Body of pancreas (tissue), 4 donors: ENCODE measurements at places on chromosomes 5 and 9. TPM values are rescaled to one million over a fixed set of nuclear protein-coding genes. Genes with fewer than 3 reads are reported as not detected.

The SPAG8 gene
- total RNA-seq: not detected

GRCh38 chr9:101092922-101093321 lies 64.4 kb downstream of the PLPPR1 start:
- no peak for DNase-seq
- peaks cover 5% of the 10 kb centered on the region for H3K4me1 ChIP-seq
- H3K36me3 ChIP-seq: no peaks in the 10 kb centered on the region
- H3K4me3 ChIP-seq: no peak overlapping the region

DNA sequence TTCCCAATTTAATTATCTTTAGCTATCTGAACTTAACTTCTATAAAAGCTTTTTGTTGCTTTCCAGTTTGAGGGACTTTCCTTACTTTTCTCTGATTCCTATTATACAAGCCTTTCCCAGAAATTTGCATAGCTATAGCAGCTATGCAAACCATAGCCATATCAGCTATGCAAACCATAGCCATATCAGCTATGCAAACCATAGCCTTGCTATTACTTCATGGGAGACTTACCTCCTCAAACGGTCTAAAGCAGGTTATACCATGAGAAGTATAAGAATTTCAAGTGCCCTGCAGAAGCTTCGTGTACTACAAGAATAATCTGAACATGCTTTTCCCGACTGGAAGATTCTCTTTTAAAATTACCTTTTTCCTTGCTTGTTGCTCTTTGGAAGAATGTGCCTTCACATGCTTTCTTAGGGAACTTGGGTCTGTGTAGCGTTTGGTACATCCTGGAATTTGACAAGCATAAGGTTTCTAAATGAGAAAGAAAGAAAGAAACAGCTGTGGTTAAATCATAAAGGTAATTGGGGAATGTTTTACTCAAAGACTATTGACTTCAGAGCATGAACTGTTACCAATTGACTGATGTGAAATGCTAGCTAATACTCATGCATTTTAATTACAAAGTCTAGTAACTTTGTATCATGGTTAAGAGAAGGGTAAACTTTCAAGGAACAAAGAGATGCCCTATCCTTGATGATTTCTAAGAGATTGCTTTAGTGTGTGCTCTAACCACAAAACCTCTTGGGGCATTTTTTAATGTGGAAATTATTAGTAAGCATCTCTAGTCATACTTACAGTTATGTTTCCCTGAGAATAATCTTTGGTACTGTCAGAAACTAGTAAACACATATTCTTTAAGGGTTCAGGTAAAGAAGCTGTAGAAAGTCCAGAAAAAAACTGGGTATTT lies 367.6 kb downstream of the GLIS3 start:
- no peaks in the 10 kb centered on the region for H3K27me3 ChIP-seq
- no peak overlapping the region for H3K4me3 ChIP-seq
- peaks cover 4% of the 10 kb centered on the region for H3K36me3 ChIP-seq
- H3K27ac ChIP-seq: no peak overlapping the region
- DNase-seq: no peak

The GLIPR2 gene
- 1.6 TPM for total RNA-seq

The CAVIN4 gene
- total RNA-seq: not detected

GRCh38 chr9:37386988-37387387 lies 35.5 kb upstream of the GRHPR start:
- H3K4me1 ChIP-seq: no peaks in the 10 kb centered on the region
- H3K27me3 ChIP-seq: no peaks in the 10 kb centered on the region
- no peaks in the 10 kb centered on the region for H3K36me3 ChIP-seq
- no peak overlapping the region for H3K4me3 ChIP-seq

GRCh38 chr9:81239388-81239787 lies 450.0 kb downstream of the TLE1 start:
- H3K27me3 ChIP-seq: no peaks in the 10 kb centered on the region
- DNase-seq: no peak
- H3K4me1 ChIP-seq: no peaks in the 10 kb centered on the region
- no peak overlapping the region for H3K27ac ChIP-seq
- no peaks in the 10 kb centered on the region for H3K36me3 ChIP-seq
- no peak overlapping the region for H3K4me3 ChIP-seq

The CDC23 gene
- total RNA-seq: 6.6 TPM

- no peak overlapping the region for H3K27ac ChIP-seq
- DNase-seq: no peak
- no peaks in the 10 kb centered on the region for H3K36me3 ChIP-seq
- H3K4me3 ChIP-seq: no peak overlapping the region
- H3K27me3 ChIP-seq: no peaks in the 10 kb centered on the region
- H3K4me1 ChIP-seq: no peaks in the 10 kb centered on the region
Observed at GRCh38 chr5:101160002-101160401, 256.9 kb upstream of the ST8SIA4 start.

GRCh38 chr5:15001517-15001916 lies 129.9 kb upstream of the ANKH start:
- no peaks in the 10 kb centered on the region for H3K36me3 ChIP-seq
- no peaks in the 10 kb centered on the region for H3K27me3 ChIP-seq
- DNase-seq: no peak

The TEX48 gene
- total RNA-seq: not detected

DNA sequence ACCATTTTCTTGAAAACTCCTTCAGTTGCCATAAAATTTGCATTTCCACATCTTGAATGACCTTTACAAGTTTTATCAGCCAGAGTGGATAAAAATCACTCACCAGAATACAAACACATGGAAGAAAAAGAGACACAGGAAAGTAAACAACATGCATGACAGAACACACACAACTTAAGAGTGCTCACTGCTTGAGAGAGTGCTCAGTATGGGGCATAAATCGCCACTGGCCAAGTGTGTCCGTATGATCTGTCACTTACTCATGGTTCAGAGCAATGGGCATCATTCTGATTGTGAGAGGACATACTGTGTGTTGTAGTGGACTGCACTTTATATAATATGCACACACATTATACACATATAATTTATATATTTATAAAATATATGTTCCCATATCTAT lies 155.6 kb upstream of the NTRK2 start:
- peak overlapping the region; percentile 42 for H3K27ac ChIP-seq
- H3K4me3 ChIP-seq: no peak overlapping the region
- DNase-seq: no peak

- no peak for DNase-seq
- H3K4me3 ChIP-seq: no peak overlapping the region
- H3K27ac ChIP-seq: no peak overlapping the region
- H3K4me1 ChIP-seq: no peaks in the 10 kb centered on the region
Observed at GRCh38 chr9:105908069-105908468, 213.7 kb downstream of the TMEM38B start.

- no peaks in the 10 kb centered on the region for H3K27me3 ChIP-seq
- peaks cover 71% of the 10 kb centered on the region for H3K4me1 ChIP-seq
- no peak overlapping the region for H3K4me3 ChIP-seq
- H3K27ac ChIP-seq: peak overlapping the region; percentile 74
Observed at GRCh38 chr9:89678396-89679015, 73.7 kb downstream of the GADD45G start.
